H54 (cell line): ENCODE measurements at places on chromosomes 2 and 18.
A peak's percentile ranks its signal among the peaks of the same experiment; 100 is the strongest.

DNA sequence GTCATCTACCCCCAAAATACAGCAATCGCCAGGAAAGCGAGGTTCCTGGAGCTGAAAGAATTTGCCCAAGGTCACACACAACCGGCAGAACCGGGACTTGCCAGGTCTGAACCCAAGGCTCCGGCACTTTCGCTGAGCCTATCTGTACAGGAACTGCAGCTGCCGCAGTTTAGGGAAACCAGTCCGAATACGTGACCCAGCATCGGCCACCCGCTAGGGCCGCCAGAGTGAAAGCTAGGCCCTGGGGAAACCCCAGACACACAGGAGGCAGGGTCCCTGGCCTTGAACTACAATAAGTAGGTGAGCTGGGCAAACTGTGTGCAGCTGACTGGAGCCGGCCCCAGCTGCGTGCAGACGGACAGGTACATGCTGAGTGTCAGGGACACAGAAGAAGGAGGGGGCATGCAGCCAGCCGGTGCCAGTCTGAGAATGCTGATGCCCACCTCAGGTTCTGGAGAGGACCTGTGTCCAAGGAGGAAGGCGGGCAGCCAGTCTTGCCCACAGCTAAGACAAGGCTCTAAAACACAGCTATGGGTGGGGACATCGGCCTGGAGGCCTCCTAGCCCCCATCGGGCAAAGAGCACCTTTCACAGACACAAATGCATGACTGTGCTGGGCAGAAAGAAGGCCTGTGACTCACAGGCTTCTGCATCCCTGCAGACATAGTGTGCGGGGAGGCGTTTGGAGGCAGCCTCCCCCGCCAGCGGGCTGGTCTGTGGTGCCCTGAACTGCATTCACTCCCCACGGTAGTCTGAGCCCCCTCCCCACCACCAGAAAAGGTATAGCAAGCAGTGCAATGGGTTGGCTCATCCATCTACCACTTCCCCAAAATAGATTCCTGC, 107.4 kb upstream of the ID2 start:
- peak; percentile 33 for DNase-seq

DNA sequence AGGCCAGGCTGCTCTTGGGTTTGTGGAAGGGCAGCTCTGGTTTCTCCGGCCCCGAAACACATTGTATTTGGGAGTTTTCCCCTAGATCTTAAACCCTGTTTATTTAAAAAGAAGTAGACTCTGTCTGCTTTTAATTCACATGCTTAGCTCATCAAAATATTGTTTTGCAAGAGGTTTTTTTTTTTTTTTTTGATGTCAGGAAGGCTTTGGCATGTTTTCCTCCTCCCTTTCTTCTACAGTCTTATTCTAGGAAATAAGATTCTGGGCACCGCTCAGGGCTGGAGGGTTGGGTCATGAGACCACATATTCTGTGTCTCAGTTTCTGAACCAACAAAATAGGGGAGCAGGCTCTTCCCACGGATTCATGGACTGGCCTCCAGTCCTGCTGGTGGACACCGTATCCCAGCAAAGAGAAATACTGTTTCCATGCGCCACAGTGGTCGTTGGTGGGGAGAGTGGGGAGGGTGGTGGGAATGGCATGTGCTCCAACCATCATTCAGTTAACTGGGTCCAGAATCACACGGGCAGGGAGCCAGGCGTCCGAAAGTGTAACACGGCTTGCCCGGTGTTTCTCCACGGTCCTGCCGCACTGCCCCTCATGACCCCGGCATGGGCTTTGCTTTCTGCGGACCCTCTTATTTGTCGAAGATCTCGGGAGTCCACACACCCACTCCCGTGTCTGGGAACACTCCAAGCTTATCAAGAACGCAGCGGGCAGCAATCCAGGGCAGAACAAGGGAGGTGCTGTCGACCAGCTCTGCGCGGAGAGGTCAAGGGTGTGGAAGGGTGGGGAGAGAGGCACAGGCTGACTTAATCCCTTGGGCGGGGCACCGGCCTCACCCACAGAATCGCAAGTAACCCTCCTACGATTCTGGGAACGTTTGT, 176.7 kb downstream of the GLI2 start:
- no peak for DNase-seq

- DNase-seq, result no peak
Observed at GRCh38 chr2:120861576-120862191, 126.0 kb downstream of the GLI2 start.

- DNase-seq, result no peak
Observed at GRCh38 chr2:86225581-86225980, 26.3 kb downstream of the MRPL35 start.

- no peak for DNase-seq
Observed at GRCh38 chr2:240051697-240052096, 1.6 kb downstream of the OR6B3 start.

DNA sequence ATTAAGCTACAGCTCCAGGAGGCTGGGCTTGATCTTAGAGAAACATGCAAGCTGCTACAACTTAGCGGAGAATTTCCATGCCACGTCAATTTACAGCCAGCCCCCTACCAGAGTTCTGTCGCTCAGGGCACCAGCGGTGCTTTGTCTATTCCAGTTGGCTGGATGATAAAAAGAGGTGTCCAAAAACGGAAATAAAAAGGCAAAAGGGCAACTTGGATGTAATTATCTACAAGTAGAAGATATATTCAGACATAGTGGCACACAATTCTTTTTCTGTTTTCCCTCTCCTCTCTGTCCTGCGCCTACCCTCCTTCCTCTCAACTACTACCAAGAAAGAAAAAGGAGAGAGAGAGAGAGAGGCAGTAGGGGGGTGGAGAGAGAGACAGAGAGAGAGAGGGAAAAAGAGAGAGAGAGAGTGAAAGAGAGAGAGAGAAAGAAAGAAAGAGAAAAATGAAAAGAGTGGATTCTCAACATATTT, 363 bp upstream of the RFTN2 start:
- no peak for DNase-seq

DNA sequence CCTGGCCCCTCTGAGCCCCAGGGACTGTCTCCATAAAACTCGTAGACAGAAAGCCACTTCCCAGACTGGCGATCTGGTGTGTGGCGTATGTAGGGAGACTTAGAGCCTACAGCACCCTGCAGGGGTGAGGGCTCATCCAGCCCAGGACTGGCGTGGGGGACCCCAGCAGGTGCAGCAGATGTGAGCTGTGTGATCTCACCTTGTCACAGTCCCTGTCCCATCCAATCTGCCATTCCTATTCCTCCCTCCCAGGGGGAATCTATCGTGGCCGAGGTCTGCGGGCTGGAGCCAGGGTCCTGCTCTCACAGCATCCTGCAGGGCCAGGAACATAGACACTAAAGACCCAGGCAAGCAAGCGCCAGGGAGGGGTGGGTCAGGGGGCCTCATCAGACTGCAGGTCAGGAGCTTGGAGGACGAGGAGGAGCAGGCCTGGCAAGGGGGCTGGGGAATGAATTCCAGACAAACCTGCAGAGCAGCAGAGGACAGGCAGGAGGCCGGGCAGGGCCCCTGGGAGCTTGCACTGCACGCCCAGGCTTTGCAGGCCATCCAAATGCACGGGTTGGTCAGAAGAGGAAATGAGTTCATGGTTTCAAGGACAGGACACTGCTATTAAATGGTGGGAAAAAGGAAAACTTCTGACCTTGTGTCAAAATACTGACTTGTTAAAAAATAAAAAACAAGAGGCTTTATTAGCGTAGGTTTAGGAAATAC, 32.5 kb downstream of the HS6ST1 start:
- no peak for DNase-seq

DNA sequence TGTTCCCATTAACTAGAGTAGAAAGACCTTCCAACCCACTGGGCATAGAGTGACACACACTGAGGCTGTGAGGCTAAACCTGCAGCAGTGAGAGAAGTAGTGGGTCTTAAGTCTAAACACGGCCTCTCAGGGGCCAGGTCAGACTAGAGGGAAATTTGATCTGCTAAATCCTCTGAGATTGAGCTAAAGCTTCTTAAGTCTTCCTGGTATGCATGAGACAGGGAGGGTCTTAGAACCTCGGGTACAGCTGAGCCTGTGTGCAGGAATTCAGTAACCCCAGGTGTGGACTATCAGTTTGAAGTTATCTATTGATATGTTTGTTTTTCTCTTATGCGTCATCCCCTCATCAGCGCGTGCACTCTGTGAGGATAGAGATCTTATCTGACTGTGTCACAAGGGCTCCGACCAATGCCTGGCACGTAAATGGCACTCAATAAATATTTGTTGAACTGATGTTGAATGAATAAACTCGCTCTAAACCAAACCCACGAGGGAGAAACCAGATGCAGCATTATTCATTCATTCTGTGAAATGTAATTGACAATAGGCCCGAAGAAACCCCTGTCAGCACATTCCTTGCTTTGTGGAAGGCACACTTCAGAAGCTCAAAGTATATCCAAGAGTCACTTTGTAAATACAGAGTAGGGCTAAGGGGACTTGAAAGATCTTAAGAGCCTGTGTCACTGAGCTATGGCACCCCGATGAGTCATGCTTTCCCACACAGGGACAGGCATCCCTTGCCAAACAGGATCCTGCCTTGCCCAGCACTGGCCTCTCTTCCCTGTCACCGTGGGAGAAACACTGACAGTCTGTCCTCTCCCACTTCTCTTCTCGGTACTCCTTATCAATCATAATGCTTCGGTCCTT, 21.7 kb upstream of the RAB10 start:
- DNase-seq, result no peak

- no peak for DNase-seq
Observed at GRCh38 chr2:63975437-63976124, 43.6 kb downstream of the VPS54 start.

DNA sequence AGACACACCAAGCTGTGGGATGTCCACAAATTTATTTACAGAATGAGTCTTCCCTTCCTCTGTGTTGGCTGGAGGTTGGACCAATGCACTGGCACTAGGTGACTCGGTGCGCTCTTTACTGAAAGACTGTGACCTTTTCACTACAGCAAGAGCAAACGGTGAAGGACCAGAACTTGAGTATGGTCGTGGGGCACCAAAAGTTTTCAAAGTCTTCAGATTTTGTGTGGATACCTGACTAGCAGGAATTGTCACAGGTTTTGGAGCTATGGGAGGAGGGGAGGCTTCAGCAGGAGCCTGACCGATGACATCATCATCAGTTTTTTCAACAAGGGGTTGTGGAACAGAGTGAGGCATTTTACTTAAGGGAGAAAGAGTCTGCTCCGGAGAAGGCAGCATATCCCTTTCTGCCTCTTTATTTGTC, 73.0 kb upstream of the GRB14 start:
- DNase-seq, result no peak
